ENCODE measurements at places on chromosomes 3 and 15. TPM values are rescaled to one million over a fixed set of nuclear protein-coding genes. Genes with fewer than 3 reads are reported as not detected.

DNA sequence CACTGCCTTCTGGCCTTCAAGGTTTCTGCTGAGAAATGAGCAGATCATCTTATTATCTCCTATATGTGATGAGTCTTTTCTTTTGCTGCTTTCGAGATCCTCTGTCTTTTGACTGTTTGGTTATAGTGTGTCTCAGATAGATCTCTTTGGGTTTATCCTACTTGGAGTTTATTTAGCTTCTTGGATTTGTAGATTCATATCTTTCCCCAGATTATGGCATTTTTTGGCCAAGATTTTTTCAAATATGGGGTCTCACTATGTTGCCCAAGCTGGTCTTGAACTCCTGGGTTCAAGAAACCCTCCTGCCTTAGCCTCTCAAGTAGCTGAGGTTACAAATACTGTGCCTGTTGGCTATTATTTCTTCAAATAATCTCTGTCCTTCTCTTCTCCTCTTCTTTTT is 150.3 kb downstream of the PDE8A start:
- no peak for DNase-seq

DNA sequence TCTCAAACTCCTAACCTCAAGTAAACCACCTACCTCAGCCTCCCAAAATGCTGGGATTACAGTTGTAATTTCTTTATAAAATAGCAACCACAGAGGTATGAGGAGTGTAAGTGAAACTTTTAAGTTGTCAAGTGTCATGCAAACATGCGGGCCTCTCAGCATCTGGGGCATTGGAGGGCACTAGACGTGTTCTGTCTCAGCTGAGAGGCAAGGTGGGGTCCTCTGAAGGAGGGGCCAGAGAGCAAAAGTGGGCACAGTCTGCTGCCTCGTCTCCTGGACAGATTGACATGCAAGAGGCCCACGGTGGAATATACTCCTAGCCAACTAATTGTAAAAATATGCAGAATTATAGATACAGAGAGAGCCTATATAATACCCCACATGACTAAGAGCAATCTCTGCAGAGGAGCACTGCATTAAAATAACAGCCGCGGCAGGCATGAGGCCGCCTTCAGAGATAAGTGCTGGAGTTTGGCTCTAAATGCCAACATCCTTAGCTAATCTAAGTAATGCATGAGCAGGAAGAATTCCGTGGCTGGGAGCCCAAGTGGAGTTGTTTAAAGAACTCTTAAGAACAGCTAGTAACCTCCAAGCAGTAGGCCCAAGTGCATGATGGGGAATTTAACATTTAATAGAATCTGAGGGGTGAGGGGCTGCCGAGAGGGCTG is 87.8 kb upstream of the RNU6-1 start:
- peak; percentile 51 for DNase-seq

GRCh38 chr3:186599785-186600166 is 13.1 kb upstream of the AHSG start:
- no peak for DNase-seq

DNA sequence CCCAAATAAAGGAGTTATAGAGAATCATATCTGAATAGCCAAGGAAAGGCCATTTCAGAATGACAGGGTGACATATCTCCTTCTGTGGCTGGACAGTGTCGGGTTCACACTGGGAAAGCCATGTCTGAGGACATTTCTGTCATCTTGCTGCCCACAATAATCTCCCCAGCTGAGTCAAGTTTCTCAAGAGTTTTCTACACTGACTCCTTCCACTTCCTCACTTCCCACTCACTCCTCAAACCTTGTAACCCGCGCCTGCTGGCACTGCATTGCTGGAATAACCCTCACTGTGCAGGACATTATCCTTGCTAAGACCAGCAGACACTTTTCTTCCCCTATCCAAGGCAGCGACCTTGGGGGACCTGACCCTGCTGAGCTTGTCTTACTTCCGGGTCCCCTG is 5.3 kb upstream of the INSYN1 start:
- no peak for DNase-seq

- no peak for DNase-seq
Measured at GRCh38 chr3:34323517-34323916, 525.1 kb downstream of the PDCD6IP start.

DNA sequence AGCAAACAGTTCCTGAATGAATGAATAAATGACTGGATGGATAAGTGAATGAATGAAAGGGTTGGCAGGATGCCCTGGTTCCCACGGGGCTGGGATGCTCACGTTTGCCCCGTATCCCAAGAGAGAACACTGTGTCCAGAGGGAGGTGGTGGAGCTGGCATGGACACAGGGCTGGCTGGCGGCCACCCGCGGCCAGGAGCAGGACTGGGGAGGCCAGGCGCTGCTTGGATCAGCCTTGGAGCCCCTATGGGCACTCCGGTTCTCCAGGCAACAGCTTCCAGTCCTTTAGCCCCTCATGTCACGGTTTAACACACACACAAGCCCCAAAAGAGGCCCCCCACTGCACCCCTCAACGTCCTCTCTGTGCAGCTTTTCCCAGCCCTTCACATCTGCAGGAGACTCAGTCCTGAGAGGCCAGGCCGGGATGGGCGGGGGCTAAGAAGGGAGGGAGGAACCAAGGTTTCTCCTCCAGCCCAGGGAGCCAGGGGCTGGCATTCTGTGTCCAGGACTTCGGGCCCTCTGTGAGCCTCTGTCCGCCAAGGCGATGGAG is 86.0 kb upstream of the ALDH1L1 start:
- DNase-seq = no peak

- no peak for DNase-seq
Measured at GRCh38 chr3:57093971-57094535, 33.6 kb downstream of the SPATA12 start.

- DNase-seq = no peak
Measured at GRCh38 chr3:129116482-129116946, 5.1 kb downstream of the RAB43 start.

DNA sequence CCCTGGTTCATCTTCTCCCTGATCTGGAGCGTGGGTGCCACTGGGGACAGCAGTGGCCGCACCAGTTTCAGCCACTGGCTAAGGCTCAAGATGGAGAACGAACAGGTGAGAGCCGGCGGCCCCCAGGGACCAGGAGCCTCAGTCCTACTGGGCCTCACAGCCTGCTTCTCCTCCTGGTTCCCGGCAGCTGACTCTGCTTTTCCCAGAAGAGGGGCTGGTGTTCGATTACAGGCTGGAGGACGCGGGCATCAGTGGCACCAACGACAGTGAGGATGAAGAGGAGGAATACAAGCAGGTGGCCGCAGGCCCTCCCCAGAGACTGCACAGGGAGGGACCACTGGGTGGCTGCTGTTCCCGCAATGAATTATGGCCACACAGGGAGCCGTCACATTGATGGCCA is 54.4 kb downstream of the DNAH1 start:
- DNase-seq = no peak

- no peak for DNase-seq
Measured at GRCh38 chr3:111899966-111900365, 40.9 kb downstream of the PHLDB2 start.

DNA sequence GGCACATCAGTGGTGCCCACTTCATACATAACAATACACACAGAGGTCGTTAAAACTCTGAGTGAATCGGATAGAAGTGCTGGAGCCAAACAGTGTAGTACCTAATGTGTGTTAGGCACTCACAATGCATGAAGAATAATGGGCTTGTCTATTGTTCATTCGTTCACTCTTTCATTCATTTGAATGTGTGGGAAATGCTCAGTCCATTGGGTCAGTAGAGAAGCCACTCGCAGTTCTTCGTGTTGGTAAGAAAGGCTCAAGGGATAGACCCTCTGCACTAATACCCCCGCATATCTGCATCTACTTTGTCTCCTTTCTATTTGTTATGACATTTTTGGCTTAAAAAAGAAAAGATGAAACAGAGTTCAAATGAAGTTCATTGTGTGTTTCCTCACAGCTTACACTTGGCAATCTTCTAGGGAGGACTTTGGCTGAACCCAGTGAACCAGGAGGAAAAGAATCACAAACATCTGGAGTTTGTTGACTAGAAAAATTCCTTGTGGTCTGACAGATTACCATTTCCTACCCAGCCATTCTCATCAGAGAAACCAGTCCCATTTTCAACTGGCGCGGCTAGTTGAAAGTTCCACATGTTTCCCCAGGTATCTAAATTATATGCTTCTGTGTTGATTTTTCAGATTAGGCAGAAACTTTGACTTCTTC is 32.8 kb upstream of the MFSD1 start:
- peak; percentile 90 for DNase-seq

- DNase-seq = no peak
Measured at GRCh38 chr3:38039101-38039898, at the start of gene DLEC1. TSS of gene DLEC1 (plus strand) at chr3:38039208. CDS start at chr3:38039226, 18 bp downstream.

GRCh38 chr3:122515870-122516269 is 1.1 kb upstream of the KPNA1 start:
- no peak for DNase-seq

DNA sequence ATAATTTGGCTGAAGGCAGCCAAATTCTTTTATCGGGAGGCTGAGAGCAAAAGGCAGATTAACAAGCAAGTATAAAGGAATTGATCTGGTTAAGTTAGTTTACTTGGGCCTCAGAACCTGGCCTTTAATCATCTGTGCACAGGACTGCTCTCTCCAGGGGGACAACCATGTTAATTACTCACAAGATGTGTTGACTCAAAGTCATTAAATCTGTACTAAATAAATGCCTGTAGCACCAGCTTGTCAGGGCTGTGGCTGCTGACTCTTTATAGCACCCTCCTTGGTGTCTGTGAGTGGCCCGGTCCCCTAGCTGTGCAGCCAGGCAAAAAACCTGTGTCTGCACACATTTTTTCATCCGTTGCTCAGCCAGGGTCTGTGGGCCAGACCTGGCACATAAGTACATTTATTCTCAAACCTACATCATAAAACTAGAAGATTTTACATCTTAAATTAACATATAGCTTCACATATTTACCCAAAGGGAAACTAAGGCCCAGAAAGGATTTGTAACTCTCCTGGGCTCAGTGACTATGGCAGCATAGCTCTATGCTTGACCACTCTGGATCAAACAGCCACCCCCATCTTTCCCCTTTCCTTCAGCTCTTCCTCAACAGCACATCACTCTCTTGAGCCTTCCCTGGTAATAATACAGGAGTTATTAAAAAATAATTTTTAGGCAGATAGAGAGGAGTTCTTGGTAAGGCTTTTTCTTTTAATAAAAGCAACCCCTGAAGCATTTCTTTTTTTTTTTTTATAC is 51.4 kb downstream of the NCEH1 start:
- no peak for DNase-seq

- DNase-seq = no peak
Measured at GRCh38 chr3:190092250-190092649, 28.4 kb downstream of the P3H2 start.

- DNase-seq = no peak
Measured at GRCh38 chr3:58551636-58552180, 14.7 kb upstream of the ACOX2 start.

GRCh38 chr3:78791753-78792152 is 976.0 kb downstream of the ROBO1 start:
- no peak for DNase-seq

DNA sequence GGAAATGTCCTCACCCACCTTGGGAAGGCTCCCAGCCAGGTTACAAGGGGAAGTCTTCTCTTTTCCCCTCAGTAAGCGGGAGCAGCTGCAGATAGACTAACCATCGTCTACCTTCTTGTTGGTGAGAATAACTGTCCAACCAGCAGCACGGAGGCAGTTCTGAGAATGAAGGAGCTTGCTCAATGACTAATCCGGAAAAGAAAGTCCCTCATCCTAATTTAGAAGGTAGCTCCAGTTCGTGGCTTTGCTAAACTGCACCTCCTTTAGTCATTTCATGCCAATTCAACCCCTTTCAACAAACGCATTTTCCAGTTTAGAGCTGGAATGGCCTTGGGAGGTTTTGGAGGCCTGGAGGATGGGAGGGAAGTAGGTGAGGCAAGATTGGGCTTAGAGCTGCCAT is 527.4 kb upstream of the PROK2 start:
- no peak for DNase-seq

GRCh38 chr3:176905331-176905730 is 292.0 kb downstream of the TBL1XR1 start:
- no peak for DNase-seq

DNA sequence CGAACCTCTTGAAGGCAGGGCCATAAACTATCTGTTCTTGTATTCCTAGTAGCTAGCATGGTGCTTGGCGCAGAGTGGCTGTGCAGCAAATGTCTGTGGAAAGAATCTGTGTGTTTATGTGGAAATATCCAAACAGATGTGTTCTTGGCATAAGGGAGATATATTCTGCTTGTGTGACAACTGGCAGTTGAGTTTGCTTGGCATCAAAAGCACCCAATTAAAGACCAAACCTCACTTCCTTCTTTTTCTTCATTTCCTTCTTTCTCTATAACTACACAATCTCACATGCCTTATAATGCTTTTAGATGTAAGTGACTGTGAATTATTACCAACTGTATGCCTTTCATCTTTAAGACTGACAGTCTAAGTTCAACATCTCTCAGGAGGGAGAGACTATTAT is 296.5 kb downstream of the SLC9A9 start:
- DNase-seq = no peak

DNA sequence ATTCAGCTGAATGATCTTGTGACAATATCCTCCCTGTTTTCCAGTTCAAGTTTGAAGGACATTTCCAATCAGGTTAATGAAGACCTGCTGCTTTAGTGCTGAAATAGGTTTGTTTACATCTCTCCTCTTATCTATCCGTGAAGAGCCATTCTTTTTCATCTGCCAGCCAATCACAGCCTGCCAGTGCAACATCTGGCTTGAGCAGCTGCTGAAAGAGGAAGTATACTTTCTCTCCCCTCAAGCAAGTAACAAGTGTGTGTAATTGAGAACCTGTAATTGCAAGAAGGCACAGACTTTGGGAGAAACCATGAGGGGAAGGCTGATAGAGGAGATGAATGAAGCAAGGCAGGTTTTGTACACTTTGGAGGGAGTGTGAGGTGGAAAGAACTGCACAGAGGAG is 404.3 kb downstream of the AGBL1 start:
- no peak for DNase-seq

- DNase-seq = no peak
Measured at GRCh38 chr3:141093397-141093796, 42.2 kb downstream of the SPSB4 start.

DNA sequence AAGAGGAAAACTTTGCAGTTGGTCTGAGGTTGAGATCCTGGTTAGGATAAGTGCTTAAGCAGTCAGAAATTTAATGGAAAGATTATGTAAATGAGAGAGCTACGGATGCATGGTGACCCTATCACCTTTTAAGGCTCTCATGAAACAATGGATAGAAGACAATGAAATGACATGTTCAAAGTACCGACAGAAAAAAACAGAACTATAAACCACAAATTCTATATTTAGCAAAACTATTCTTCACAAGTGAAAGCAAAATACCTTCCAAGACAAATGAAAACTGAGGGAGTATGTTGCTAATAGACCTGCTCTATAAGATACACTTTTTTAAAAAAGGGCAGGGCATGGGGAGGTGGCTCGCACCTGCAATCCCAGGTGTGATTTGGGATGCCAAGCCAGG is 32.2 kb downstream of the DNAAF4 start:
- DNase-seq = no peak

DNA sequence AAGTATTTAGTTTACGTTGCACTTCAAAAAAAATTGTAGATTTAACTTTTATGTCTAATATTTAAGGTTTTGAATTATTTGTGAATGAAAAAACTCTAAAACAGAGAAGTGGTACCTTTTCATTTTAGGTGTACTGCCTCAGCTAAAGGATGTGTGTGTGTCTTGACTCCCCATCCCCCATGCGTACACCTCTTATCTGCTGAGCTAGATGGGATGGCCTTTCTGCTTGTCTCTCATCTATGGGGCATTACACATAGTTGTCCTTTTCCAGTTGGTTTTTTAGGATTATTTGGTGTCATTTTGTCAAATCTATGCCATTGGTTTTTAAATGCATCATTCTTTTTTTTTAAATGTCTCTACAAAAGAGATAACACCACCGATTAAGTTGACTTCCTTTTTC is 110.9 kb downstream of the FNDC3B start:
- no peak for DNase-seq

The GPR149 gene
- not detected for polyA plus RNA-seq

The MUSTN1 gene
- not detected for polyA plus RNA-seq

The CCDC33 gene
- 0.26 TPM for polyA plus RNA-seq

The SLC12A1 gene
- polyA plus RNA-seq = not detected

All from BJ (cell line).